ENCODE measurements at places on chromosomes 5 and 9.
A peak's percentile ranks its signal among the peaks of the same experiment; 100 is the strongest.

- no peak overlapping the region for H3K4me3 ChIP-seq
- DNase-seq, result no peak
- H3K27ac ChIP-seq, result no peak overlapping the region
Observed at GRCh38 chr5:65986796-65987195, 60.4 kb downstream of the ERBIN start.

DNA sequence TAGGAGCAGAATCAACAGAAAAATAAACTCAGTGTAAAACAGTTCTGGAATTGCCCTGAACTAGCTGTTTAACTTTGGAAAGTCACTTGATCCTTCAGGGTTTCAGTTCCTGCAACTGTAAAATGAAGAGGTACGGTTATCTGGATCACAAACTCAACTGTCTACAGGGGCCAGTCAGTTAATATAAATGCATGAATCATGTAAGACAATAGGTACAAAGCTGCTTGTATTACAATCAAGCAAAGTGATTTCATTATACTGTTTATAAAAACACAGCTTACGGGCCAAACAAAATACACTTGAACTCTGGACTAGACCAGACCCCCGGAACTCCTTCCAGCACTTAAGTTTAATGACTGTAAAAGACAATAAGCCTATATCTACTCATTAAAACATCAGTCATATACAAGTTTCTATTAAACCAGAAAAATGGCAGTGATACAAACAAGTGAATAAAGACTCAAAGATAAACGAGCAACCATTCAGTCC is 73.0 kb downstream of the MRPS27 start:
- H3K36me3 ChIP-seq, result no peaks in the 10 kb centered on the region
- peak overlapping the region; percentile 88 for H3K27ac ChIP-seq
- H3K4me3 ChIP-seq, result no peak overlapping the region
- peak; percentile 93 for DNase-seq
- H3K4me1 ChIP-seq, result peaks cover 64% of the 10 kb centered on the region

DNA sequence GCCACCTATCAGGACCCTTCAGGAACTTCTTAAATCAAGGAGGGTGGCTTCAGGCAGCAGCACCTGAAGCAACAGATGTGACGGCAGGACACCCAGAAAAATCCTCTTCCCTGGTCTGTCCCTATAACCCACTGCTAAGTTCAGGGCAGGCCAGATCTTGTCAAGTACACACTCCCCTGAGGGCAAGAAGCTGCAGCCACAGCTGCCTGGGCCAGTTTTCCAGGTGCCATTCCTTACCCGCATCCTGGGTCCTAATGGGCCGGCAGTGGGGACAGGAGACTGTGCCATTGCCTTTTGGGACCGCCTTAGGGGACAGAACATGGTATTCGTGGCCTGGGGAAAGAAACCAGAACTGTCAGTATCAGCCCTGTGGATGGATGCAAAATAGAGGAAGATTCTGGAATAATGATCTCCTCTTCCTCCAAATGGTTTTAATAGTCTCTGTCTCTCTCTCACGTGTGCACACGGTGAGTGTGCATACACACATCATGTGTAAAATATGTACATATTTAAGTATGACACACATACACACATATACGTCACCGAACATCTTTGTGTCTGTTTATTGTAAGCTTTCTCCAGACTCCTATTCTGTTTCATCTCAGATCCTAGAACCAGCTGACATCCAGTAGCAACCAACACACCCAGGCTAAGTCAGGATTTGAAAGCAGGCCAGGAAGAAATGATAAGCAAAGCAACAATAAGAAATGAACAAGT is 14.0 kb downstream of the ORM2 start:
- no peaks in the 10 kb centered on the region for H3K4me1 ChIP-seq
- no peak overlapping the region for H3K27ac ChIP-seq
- H3K27me3 ChIP-seq, result no peaks in the 10 kb centered on the region
- DNase-seq, result no peak
- H3K4me3 ChIP-seq, result no peak overlapping the region

DNA sequence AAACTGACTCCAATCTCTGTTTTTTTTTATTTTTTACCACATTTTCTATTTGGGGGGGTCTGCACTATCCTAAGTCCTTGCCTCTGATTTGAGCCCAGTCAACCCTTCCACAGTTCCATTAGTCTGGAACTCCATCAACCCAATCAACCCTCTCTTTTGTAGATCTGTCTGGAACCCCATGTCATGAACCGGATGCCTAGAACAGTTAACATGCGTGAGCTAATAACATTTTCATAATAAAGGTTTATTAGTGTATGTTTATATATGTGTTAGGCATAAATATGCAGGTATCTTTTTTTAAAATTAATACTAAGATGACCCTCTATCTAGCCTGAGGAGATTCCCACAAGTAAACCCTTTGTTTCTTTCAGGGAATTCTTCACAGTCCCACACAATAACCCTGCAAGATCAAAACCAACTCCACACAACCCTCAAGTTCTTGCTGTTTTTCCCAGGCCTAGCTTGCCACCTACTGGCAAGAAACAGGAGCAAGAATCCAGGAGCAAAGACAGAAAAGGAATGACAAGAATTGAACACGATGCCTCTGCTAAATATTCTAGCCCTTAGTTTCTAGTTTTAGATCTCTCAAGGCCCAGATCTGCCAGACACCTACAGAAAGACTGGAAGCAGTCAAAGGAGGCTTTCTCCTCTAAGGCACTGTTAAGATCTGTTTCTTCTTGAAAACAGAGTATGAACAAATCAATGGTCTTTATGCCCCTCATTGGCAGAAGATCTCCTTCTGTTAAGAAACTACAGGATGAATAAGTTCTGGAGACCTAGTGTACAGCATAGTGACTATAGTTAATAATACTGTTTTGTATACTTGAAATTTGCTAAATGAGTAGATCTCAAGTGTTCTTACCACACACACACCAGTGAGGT is 100.4 kb downstream of the TRIM36 start:
- H3K36me3 ChIP-seq, result no peaks in the 10 kb centered on the region
- H3K27ac ChIP-seq, result no peak overlapping the region
- peak; percentile 32 for DNase-seq
- H3K4me3 ChIP-seq, result no peak overlapping the region

DNA sequence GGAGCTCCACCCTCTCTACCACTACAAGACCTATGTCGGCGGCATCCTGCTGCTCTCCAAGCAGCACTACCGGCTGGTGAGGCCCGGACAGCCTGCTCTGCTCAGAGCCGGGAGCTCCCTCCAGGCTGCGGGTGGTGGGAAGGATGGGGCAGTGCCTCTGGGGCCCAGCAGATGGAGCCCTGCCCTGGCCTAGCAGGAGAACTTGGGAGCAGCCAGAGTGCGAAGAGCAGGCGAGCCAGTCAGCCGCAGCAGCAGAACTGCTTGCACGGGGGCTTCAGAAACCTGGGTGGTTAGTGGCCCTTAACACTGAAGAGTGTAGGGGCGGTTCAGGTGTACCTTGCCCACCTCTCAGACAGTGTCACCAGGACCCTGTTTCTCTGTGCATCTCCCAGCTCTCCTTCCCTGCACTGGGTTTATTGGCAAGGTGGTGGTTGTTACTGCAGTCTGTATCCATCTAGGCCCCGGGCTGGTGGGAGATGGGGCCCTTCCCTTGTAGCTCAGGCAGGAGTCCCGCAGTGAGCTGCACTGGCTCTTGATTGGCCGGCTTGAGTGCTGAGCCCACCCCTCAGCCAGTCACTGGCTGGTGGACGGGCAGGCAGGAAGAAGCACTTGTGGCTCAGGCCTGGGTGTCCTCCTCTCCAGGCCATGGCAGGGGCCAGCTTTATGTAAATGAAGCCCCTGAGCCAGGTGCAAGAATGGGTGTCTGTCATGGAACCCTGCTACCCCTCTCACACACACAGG is 7.7 kb downstream of the B4GALT7 start:
- H3K27me3 ChIP-seq, result no peaks in the 10 kb centered on the region
- no peaks in the 10 kb centered on the region for H3K36me3 ChIP-seq
- H3K4me3 ChIP-seq, result no peak overlapping the region
- peak; percentile 77 for DNase-seq

- H3K27ac ChIP-seq, result no peak overlapping the region
- no peaks in the 10 kb centered on the region for H3K27me3 ChIP-seq
- no peak for DNase-seq
- no peak overlapping the region for H3K4me3 ChIP-seq
- H3K4me1 ChIP-seq, result no peaks in the 10 kb centered on the region
Observed at GRCh38 chr9:14520341-14520740, 172.9 kb downstream of the ZDHHC21 start.

GRCh38 chr9:134559013-134559412 is 82.6 kb upstream of the COL5A1 start:
- H3K27ac ChIP-seq, result no peak overlapping the region
- peaks cover 2% of the 10 kb centered on the region for H3K4me1 ChIP-seq
- H3K27me3 ChIP-seq, result no peaks in the 10 kb centered on the region
- no peak for DNase-seq
- no peak overlapping the region for H3K4me3 ChIP-seq

- no peaks in the 10 kb centered on the region for H3K36me3 ChIP-seq
- H3K27me3 ChIP-seq, result no peaks in the 10 kb centered on the region
- no peak overlapping the region for H3K4me3 ChIP-seq
- no peak for DNase-seq
- peaks cover 12% of the 10 kb centered on the region for H3K4me1 ChIP-seq
Observed at GRCh38 chr5:99037668-99038067, 108.9 kb upstream of the CHD1 start.

GRCh38 chr9:19630760-19631159 is 158.1 kb downstream of the SLC24A2 start:
- no peaks in the 10 kb centered on the region for H3K27me3 ChIP-seq
- no peak overlapping the region for H3K27ac ChIP-seq
- no peak overlapping the region for H3K4me3 ChIP-seq
- H3K36me3 ChIP-seq, result no peaks in the 10 kb centered on the region
- no peak for DNase-seq
- no peaks in the 10 kb centered on the region for H3K4me1 ChIP-seq

DNA sequence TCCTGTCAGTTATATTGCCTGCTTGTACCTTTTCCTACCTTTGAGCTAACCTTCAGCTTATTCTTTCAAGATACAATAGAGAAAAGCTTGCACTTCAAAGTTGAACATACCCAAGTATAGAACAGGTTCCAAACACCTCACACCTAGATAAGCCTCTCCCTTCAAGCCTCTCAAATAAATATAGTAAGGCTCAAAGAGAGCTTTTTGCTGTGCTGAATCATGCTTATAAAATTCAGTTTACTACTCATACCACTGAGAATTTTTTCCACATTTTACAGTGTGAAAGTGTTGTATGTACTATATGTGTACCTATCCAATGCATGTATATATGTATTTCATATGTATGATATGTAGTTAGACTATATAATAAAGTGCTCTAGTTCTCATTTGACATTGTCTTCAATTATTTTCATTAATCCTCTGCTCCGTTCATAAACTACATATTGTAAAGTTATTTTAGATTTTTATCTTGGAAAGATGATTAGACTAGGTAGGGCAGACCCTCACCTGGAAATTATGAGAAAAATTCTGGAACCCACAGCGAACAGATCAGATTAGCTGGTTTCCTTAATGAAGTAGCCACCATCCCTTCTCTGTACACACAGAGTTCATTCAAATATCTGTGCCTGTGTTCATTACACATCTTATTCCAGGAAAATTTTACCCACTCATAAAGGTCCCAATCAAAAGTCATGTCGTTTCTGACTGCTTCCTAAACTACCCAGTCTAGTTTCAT is 149.2 kb upstream of the RGMB start:
- H3K27me3 ChIP-seq, result no peaks in the 10 kb centered on the region
- H3K4me1 ChIP-seq, result no peaks in the 10 kb centered on the region
- H3K4me3 ChIP-seq, result no peak overlapping the region

GRCh38 chr5:113548396-113548795 is 34.9 kb downstream of the YTHDC2 start:
- no peak overlapping the region for H3K27ac ChIP-seq
- H3K36me3 ChIP-seq, result no peaks in the 10 kb centered on the region
- no peaks in the 10 kb centered on the region for H3K4me1 ChIP-seq
- no peak for DNase-seq
- H3K4me3 ChIP-seq, result no peak overlapping the region

DNA sequence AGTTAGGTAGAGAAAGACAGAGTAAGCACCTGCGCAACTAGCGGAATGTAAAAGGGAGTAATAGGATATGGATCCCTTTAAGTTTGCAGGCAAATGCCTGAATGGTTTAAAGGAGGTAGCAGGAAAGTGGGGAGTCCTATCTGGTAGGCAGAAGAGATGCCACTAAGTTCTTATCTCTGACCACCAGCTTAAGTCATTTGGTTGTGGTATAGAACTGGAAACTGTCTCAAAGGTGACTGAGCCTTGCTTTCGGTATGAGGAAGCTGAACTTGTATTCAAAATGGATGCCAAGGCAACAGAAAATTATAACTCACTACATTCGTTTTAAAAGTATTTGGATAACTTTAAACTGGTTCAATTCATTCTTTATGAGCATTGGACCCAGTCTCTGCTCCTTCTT is 475.6 kb downstream of the DMRTA1 start:
- DNase-seq, result no peak
- H3K4me1 ChIP-seq, result no peaks in the 10 kb centered on the region
- H3K27ac ChIP-seq, result no peak overlapping the region
- H3K27me3 ChIP-seq, result no peaks in the 10 kb centered on the region

DNA sequence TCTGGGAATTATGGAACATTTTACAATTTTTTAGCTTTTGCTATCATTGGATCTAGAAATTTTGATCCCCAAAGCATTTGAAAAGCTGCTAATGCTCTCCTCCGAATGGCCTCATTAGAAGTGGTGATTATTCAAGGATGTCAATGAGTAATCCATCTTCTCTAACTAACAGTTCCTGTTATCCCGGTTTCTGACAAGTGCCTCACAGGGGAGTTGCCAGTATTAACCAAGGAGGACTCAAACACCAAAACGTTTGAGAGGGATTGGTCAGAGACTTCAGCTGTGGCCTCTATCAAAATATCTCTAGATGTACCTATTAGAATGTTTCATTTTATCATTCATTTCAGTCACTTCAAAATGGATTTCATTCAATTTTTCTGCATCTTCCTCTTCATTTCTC is 208.3 kb upstream of the ITGA1 start:
- no peak overlapping the region for H3K4me3 ChIP-seq
- no peaks in the 10 kb centered on the region for H3K27me3 ChIP-seq
- no peak for DNase-seq

GRCh38 chr9:76417394-76417793 is 23.2 kb upstream of the RFK start:
- no peaks in the 10 kb centered on the region for H3K27me3 ChIP-seq
- H3K27ac ChIP-seq, result no peak overlapping the region
- H3K4me1 ChIP-seq, result peaks cover 30% of the 10 kb centered on the region

GRCh38 chr5:122699201-122699600 is 75.7 kb upstream of the SNX2 start:
- no peaks in the 10 kb centered on the region for H3K4me1 ChIP-seq
- no peak overlapping the region for H3K27ac ChIP-seq
- H3K36me3 ChIP-seq, result no peaks in the 10 kb centered on the region
- H3K27me3 ChIP-seq, result no peaks in the 10 kb centered on the region
- H3K4me3 ChIP-seq, result no peak overlapping the region

DNA sequence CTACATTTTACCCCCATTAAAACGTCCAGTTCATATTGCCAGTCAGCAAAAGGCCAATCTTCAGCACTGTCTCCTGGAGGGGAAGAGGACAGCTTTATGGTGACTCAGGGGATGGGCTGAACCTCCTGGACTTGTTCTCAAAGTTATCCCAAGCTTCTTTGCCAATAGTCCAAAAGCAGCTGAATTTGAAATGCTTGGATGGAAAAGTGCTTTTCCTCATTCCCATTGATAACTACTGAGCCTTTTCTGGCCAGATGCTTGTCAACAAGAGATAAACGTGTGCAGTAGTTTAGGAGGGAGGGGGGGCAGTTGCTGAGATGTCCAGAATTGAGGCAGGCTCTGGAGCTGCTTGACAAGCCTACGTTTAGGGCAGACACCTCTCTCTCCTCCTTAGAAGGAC is 43.5 kb downstream of the MTX3 start:
- no peaks in the 10 kb centered on the region for H3K4me1 ChIP-seq
- no peak overlapping the region for H3K4me3 ChIP-seq
- H3K36me3 ChIP-seq, result no peaks in the 10 kb centered on the region
- no peaks in the 10 kb centered on the region for H3K27me3 ChIP-seq
- no peak overlapping the region for H3K27ac ChIP-seq

- H3K4me1 ChIP-seq, result no peaks in the 10 kb centered on the region
- no peaks in the 10 kb centered on the region for H3K27me3 ChIP-seq
- no peak for DNase-seq
Observed at GRCh38 chr9:91836515-91836914, 113.5 kb downstream of the ROR2 start.

Measured in endothelial cell of umbilical vein (primary cell).